Islet precursor cell (in vitro differentiated cells): ENCODE measurements at places on chromosomes 11 and 22.

DNA sequence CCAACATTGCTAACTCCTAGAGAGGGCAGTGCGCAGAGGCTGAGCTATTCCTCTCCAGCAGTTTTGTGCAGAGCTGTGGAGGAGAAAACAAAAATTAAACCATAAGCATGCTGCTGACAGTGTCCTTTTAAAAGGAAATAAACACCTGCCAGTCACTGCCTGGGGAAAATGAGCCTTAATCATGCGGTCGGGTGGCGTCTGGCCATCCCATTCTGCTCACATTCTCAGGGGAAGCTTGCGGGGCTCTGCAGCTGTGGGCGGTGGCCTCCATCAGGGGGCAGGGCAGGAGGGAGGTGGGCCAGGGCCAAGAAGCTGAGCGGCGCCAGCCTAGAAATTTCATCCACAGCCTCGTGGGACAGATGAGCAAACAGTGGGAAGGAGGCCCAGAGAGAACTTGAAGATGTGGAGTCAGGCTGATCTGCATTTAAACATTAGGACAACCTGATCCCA is 71.0 kb upstream of the TP53I11 start:
- DNase-seq = peak; percentile 75

- no peak for DNase-seq
Observed at GRCh38 chr11:122439866-122440810, 215.4 kb upstream of the UBASH3B start.

- DNase-seq = no peak
Observed at GRCh38 chr22:42909363-42910058, 52.4 kb upstream of the ARFGAP3 start.

DNA sequence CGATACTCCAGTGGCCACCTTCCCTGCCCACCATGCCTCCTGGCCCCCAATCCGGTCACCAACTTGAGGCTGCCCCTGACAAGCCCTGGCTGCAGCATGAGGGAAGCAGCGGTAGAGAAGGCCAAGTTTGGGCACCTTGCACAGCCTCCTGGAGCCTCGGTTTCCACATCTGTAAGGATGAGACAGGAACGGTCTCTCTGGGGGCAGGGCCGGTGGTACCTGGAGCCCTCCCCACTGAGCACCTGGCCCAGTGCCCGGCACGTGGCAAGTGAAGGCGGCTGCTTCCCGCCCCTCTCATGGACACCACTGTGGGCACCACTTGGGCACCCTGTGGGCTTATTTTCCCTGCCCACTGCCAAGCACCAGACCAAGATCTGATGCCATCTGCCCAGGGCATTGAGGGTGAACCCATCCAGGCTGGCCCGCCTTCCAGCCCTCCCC is 77.8 kb downstream of the CDKN1C start:
- peak; percentile 21 for DNase-seq

DNA sequence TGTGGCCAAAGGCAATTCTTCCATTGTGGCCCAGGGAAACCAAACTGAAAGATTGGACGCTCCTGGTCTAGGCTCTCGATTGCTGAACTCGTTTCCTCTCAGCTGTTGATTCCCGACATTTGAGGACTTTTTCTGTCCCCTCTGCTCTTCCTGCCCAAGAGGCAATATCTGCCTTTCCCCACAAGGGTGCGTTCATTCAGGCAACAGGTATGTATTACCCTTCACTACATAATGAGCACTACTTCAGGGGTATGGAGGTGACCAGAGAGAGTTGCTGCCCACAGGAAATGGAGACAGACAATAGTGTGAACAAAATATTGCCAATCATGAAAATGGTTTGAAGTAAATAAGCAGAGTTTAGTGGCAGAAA is 8.2 kb downstream of the PTH start:
- DNase-seq = peak; percentile 73

DNA sequence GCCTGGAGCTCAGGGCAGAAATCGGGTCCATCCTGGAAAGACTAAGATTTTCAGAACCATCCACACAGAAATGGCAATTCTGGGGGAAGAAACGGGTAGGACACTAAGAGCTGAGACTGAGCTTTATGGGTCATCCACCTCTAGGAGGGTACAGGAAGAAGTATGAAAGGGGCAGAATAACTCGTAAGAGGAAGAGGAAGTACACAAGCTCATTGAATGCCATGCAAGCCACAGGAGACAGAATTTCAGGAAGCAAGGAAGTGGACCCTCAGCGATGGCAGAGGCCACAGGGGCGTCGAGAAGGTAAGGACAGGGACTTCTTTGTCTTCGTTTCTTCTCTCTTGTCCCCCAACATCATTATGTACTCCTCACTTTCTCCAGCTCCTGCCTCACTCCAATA is 169.6 kb downstream of the MAML2 start:
- DNase-seq = no peak

DNA sequence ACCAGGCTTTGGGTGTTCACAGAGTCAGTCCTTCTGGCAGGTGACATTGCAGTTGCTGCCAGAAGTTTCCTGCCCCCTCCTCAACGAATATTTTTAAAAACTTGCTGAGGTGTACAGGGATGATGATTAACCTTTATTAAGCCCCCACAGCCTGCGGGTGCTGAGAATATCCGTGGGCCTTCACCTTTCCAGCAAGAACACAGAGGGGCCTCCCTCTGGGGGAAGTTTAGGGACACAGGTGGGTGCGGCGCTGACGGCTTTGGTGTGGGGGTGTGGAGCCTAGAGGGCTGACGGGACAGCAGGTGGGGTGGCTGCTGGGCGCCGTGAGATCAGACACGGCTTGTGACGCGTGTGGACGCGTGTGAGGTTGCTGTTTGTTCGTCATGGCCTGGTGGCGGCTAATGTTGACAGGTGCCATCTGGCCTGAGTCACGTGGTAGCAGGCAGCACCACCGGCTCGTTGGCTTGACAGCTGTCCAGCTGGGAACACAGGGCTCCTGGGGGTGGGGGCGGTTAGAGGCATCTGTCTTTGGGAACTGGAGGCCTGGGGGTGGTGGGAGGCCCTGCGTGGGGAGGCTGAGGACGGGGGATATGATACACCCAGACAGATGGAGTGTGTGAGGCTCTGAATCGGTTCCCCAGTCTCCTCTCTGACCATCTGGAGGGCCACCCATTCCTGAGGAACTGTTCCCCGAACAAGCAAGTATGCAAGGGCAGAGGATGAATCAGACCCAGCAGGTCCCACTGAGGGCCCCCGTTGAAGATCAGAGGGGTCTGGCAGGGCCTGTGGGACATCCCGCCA is 12.5 kb upstream of the LRRC10B start:
- DNase-seq = no peak
